ENCODE measurements at places on chromosomes 13 and 19. TPM values are rescaled to one million over a fixed set of nuclear protein-coding genes. Genes with fewer than 3 reads are reported as not detected.

GRCh38 chr13:113299951-113300350 is 2.9 kb downstream of the LAMP1 start:
- no peak for DNase-seq

DNA sequence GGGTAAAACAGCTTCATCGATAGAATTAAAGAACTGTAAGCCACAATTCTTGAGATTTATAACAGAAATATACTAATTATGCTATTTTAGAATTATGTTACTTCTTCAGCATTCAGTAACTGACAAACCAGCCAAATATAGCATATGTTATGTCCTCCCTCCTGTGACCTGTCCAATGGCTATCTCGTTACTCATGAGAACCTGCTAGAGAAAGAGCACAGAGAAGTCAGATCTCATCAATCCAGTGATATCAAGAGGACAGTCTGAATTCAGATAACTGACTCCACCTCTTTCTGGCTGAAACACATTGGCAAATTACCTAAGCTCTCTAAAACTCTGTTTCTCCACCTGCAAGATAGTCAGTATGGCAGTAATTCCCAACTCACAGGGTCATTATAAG is 170.4 kb downstream of the FGF14 start:
- DNase-seq = no peak

DNA sequence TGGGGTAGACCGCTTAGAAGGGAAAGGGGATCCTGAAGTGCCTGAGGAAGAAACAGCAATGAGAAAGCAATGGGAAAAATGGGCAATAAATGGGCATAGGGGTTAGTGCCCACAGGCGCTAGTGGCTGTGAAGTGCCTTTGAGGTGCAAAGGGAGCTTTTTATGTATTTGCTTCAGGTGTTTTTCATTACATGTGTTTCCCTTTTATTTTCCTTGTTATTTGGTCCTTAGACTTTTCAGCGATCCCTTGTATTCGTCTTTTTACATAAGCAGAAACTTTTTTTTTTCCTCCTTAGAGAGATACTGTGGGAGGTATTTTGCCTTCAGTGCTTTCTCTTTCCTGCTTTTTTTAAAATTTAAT is 19.6 kb downstream of the NFIX start:
- DNase-seq = no peak

Gene NLRP12
- 0.11 TPM for total RNA-seq

Gene OR4F17
- total RNA-seq = not detected

DNA sequence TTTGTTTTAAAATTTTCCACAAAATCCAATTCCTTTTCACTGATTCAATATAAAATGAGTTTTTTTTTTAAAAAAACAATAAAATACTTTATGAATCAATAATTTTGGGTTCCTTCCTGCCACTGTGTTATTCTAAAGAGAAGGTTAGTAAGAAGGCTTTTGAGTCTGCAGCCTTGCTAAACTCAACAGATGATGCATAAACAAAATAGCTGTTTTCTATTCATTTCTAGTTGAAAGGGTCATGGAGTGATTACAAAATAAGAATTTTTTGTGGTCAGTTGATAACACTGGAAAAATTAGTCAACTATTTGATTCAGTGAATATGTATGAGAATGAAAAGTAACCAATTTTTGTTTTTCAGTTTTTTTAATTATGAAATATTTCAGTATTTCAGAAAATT is 169.9 kb downstream of the VWA8 start:
- DNase-seq = no peak

Gene CYP4F2
- total RNA-seq = not detected

Data from thyroid gland (tissue), 4 donors.